NCI-H1417 (cell line): ENCODE measurements at places on chromosomes 16 and 17.

GRCh38 chr17:82244413-82245133, 15.7 kb downstream of the SLC16A3 start:
- peak; percentile 6 for DNase-seq

GRCh38 chr17:77254951-77255825, 114.4 kb downstream of the SEC14L1 start:
- peak; percentile 76 for DNase-seq

- DNase-seq = no peak
Observed at GRCh38 chr17:19370493-19370960, 7.8 kb upstream of the MAPK7 start.

DNA sequence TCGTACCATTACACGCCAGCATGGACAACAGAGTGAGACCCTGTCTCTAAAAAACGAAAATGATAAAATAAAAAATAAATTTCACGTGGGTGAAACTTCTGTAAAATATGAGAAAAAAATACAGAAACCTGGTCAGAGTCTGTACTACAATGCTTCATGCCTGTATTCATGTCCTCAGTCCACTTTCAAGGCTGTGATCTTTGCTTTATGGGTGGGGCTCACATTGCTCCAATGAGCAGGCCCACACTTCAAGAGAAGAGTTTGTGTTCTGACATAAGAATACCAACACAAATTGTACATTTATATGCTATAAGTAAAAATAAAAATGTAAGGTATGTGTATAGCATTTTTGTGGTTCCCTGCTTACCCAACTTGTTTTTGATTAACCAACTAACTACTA, 32.2 kb upstream of the ABCA3 start:
- no peak for DNase-seq

- DNase-seq = peak; percentile 2
Observed at GRCh38 chr17:56478836-56479447, 114.6 kb upstream of the NOG start.

- DNase-seq = no peak
Observed at GRCh38 chr16:5557966-5558365, 460.4 kb upstream of the EEF2KMT start.

DNA sequence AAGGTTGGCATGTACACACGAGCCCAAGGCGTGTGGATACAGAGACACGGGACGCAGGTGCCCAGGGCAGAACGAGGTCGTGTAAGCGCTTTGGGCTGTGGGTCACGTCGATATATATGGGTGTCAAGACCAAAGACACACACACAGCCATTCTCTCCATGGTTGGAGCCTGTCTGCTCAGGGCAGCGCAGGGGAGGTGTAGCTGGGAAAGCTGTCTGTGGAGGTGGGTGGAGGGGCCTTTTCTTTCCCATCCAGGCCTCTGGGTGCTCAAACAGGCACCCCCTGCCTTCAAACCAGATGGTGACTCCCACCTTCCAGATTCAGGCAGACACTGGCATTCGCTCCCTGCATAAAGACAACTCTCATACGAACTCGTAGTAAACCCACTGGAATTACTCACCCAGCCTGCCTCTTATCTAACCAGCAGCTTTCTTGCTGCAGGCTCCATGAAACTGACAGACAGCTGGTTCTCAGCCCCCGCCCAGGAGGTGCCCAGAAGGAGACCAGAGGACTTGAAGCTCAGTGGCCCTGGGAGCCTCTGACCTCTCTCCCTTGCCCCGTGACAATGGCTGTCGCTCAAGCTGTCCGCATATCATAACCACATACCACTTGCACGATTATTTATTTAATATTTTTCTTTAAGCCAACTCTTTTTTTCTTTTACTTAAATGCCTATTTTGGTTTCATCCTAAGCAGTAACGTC, 237.1 kb downstream of the KATNIP start:
- DNase-seq = no peak

GRCh38 chr17:4420692-4421131, 13.0 kb upstream of the SPNS3 start:
- peak; percentile 36 for DNase-seq

DNA sequence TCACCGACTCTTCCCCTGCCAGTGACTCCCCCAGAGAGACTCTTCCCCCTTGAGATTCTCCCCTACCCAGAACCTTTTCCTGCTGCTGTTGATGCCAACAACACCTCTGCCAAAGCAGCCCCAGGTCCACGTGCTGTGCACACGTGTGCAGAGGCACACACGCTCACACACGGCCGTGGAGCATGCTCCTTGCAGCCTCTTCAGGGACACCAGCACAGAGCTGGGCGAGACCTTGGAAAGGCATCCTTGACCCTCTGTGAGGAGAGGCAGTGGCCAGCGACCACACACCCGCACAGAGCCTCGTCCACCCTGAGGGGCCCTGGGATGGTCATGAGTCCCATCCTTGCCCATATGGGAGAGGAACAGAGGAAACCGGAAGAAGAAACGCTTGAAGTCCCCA, 181.9 kb downstream of the RBFOX3 start:
- DNase-seq = no peak
